Natural killer cell (primary cell): ENCODE measurements at places on chromosomes 13 and 19.

DNA sequence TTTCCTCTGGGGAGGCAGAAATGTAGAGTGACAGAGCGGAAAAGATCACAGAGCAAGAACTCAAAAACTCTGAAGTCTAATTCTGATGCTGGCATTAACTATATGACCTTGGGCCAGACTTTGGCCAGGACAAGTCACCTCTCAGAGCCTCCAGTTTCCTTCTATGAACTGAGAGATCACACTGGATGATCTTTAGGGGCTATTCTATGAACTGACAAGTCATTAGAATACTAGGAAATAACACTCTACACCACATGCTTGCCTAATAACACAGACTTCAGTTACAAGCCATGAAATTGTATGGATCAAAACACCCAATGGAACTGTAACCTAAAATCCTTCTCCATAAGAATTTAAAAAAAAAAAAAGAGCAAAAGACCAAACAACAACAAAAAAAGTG, 16.9 kb downstream of the SLC25A30 start:
- no peak for DNase-seq

GRCh38 chr19:51690454-51691073, 2.6 kb upstream of the SPACA6 start:
- peak; percentile 79 for DNase-seq

DNA sequence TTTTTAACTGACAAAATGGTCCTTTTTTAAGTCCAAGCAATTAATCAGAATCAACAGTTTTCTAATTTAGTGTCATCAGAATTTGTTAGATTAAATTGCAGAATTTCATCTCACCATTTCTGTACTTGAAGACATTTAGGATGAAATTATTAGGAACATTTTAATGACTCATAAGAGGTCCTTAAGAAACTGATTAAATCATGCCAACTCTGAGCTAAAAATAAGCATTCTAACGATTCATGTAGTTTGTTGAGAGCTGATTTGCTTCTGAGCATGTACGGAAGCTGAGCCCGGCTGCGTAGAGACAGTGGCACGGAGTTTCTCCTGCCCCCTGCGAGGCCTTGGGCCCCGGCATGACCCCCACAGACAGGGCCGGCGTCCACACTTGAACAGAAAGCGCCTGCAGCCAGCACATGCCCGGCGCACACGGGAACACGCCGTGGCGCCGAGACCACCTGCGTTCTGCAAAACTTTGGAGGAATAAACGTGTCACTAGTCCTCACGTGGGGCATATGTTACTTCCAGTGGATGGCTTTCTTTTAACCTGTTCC, 89.7 kb upstream of the MCF2L start:
- DNase-seq, result no peak

DNA sequence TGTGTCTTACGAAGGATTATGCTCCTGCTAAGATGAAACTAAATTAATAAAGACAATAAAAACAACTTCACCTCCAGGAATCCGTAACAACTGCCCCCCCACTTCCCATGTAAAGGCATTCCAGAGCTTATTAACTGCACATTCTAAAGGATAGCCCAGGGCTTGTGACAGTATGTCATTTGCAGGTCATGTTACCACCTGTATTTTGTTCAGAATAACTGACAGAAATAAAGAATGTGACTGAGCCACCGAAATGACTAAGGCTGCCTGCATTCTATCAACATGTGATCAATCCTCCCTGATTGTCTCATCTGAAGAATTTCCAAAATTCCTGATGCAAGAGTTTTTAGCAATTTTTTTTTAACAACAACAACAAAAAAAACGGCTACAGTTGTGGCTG, 117.2 kb downstream of the MIPEP start:
- no peak for DNase-seq

DNA sequence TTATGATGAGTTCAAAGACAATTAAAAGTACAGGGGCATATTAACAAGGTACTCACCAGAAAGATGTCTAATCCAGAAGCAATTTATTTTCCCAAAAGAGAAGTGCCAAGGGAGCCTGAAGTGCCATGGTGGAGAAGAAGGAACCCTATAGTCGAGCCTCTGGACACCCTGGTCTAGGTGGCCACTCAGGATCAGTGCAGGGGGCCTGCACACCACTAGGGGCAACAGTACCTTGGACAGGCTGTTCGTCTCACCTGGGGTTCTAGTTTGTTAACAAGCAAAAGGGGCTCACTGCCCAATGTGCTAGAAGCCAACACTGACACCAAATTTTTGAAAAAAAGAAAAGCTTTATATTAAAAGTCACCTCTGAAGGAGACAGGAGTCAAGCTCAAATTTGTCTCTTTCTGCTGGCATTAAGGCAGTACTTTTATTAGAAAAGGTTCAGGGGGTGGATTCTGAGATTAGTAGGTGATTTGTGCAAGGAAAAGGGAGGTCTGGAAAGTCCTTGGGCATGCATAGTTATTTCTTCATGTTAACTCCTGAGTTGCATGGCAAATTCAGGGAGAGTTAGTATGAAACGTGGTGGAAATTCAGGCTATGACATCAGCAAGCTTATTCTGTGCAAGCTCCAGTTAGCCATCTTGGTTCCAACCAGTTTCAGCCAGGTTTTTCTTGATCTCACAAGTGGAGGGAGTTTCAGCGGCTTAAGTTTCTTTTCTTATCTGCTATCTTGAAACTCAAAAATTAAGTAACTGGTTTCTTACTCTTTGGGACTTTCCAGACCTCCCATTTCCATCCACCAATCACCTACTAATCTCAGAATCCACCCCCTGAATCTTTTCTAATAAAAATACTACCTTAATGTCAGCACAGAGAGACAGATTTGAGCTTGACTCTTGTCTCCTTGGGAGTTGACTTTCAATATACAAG, 884 bp upstream of the CBY2 start:
- no peak for DNase-seq

DNA sequence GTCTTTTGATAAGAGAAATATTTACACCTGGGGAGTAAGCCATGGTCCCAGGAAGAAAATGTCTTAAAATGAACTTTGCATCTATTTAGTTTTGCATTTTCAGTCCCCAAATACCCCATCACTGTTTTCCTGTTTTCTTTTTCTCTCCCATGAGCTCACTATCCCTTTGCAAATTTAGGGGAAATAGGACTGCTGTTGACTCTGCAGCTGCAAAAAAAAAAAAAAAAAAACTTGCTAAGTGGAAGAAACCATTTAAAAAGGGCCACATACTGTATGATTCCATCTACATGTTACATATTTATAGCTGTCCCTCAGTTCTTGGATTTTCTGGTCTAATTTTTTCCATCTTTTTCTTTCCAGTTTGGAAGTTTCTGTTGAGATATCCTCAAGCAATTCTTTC, 98.2 kb upstream of the SERP2 start:
- DNase-seq, result no peak

- DNase-seq, result no peak
These were observed 238.0 kb downstream of the VWA8 start for GRCh38 chr13:41722684-41723535.

DNA sequence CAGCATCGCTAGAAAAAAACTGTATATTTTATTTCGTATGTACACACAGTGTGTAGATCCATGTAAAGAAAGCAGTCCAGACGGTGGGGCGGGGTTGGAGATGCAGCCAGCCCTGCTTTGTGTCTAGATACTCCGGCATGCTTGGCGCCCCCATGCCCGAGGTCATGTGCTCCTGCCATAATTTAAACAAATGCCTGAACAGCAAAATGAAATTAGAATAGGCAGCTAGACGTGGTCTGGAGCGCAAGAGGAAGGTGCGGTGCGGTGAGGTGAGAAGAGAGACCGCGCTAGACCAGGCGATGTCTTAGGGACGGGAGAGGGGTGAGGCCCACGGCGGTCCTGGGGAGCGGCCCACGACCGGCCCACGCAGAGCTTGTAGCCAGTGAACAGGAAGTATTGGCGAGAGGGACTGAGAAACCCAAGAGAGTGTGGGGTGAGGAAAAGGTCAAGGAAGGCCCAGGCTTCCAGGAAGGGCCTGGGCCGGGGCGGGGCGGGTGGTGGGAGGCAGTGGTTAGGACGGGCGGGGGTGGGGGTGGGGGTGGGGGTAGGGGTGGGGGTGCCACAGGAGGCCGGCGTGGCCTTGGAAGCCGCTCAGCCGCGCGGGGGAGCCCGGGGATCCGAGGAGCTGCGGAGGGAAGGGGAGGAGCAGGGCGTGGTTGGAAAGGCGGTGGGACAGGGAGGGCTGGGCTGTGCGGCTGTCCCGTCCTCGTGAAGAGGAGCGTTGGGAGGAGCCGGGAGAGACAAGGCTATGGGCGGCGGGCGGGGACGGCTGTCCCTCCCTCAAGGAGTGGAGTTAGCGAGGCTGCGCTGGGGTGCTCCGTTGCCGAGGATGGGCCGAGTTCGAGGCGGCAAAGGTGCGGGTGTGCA, 254.7 kb upstream of the SGCG start:
- DNase-seq, result no peak
